ENCODE measurements at places on chromosomes 2 and 18.

- DNase-seq = peak; percentile 64
Measured at GRCh38 chr2:24435391-24436316, 55.4 kb upstream of the NCOA1 start.

DNA sequence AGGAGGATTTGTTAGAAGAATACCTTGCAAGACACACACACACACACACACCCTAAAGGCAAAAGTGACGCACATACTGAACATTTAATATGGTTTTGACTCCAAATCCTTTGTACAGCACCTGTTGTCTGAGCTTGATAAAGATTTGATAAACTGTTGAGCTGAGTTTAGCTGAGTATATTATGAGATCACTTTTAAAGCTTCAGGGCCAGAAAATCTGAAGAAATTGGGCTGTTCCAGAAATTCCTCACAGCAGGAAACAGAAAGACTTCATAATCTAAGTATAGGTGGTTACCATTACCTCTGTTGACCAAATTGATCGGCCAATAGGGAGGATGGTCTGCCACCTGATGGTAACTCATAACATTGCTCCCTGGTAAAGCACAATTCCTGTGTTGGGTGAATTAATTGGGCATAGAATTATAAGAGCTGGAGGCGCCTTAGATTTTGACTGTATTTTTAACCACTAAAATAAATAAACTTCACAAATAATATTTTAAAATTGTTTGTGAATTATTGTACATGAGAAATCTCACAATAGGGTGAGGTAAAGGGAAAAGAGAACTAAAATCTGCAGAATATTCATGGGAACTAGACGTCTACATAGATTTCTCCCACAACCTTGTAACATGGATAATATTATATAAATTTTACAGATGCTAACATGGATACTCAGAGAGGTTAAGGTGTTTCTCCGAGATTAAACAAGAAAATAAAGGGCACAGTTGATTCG lies 21.8 kb upstream of the RPIA start:
- no peak for DNase-seq

DNA sequence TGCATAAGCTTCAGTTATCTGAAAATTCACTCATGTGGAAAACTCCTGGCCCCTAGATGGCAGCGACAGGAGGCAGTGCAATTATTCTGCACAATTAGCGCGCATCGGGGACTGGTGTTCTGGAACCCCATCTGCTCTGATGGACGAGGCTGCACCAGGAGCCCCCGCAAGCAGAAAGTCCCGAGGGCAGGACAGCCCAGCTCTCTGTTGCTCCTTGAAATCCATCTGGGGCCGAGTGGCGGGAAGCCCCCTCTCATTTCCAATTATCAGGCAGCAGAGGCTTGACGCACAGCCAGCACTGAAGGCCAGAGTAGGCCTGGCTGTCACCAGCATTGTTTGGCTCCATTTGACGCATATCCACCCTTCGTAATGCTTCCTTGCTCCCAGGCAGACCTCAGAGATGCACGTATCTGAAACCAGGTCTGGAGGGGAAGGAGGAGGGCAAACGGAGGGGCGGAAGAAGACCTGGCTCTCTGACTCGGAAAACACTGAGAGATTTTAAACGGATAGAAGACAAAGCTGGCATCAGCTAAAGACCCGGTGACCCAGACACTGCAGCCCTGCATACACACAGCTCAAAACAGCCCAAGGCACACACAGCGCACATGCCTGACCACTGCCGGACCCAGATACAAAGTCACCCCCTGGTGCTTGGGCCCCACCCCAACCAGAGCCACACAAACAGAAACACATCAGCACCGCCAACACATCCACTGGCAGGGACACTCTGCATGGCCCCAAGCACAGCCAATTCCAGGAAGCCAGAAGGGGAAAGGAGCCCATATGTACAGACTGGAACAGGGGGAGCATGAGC lies 69.8 kb downstream of the TNS1 start:
- DNase-seq = peak; percentile 43

- DNase-seq = peak; percentile 35
Measured at GRCh38 chr2:238061315-238062202, 758 bp downstream of the SCLY start.

- peak; percentile 69 for DNase-seq
Measured at GRCh38 chr2:75640621-75641121, 5.9 kb upstream of the MRPL19 start.

Data from globus pallidus (tissue), 1 donor.